ENCODE measurements at places on chromosomes 4 and X.

GRCh38 chrX:16825264-16826035 is 39.2 kb downstream of the TXLNG start:
- H3K27me3 ChIP-seq: no peaks in the 10 kb centered on the region
- peaks cover 25% of the 10 kb centered on the region for H3K36me3 ChIP-seq
- no peak overlapping the region for H3K27ac ChIP-seq
- DNase-seq: no peak
- H3K4me1 ChIP-seq: no peaks in the 10 kb centered on the region

DNA sequence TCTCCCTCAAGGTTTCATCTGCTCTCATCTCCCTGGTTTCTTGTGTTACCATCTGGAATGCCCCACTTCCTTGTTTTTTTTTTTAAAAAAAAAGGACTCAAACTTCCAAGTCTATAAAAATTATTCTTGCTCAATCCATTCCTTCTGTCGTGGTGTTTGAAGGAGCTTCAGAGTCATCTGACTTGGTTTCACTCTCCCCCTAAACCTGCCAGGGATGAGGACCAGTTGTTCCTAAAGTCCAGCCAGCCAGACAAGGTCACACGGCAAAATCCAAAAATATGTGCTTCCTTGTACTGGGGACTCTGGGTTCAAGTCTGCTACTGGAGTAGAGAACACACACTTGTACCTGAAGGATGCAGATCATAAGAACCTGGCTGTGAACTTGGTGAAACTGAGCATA is 84.5 kb upstream of the GPM6B start:
- no peak for DNase-seq
- H3K4me3 ChIP-seq: no peak overlapping the region
- no peak overlapping the region for H3K27ac ChIP-seq
- no peaks in the 10 kb centered on the region for H3K36me3 ChIP-seq
- H3K4me1 ChIP-seq: no peaks in the 10 kb centered on the region

DNA sequence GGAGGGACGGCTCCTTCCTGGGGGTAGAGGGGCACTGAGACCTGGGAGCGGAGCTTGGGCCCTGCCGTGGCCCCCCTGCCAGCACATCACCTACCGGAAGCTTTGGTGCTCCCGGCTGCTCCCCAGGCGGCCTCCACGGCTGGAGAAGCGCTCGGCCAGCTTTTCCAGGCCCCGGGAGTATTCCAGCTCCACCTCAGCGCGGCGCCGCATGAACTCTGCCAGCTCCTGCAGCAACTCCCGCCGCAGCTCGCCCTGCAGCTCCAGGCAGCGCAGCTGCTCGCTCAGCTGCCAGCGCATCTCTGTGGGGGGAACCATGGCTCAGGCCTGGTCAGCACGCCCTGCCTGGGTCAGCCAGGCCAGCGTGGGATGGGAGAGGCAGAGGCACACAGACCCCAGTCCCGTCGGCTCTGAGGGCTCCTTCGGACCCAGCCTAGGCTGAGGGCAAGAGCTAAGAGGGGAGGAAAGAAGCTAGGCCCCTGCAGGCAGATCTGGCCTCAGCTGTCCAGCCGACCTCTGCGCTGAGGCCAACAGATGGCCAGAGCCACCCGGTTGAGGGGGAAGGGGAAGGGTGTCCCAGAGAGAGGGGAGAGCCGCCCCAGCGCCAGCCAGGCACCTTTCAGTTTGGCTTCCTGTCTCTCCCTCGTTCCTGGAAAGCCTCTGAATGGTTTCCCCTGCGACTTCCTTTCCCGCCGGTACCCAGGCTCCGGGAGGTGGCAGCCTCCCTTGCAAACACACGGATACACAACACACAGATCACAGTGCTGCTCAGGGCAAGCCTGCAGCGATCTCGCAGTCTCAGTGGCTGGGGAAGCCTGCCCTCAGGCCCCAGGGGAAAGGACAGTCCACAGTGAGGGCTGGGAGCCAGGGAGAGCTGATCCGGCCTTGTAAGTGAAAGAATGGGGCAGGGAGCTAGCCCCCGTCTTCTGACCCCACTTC is 4.3 kb downstream of the ARHGAP4 start:
- DNase-seq: no peak
- peak overlapping the region; percentile 48 for H3K27ac ChIP-seq
- H3K27me3 ChIP-seq: no peaks in the 10 kb centered on the region
- no peak overlapping the region for H3K4me3 ChIP-seq
- H3K36me3 ChIP-seq: peaks cover 13% of the 10 kb centered on the region

GRCh38 chr4:2341261-2341841 is 77.1 kb downstream of the ZFYVE28 start:
- no peaks in the 10 kb centered on the region for H3K27me3 ChIP-seq
- peaks cover 32% of the 10 kb centered on the region for H3K36me3 ChIP-seq
- no peak for DNase-seq
- H3K4me3 ChIP-seq: no peak overlapping the region

DNA sequence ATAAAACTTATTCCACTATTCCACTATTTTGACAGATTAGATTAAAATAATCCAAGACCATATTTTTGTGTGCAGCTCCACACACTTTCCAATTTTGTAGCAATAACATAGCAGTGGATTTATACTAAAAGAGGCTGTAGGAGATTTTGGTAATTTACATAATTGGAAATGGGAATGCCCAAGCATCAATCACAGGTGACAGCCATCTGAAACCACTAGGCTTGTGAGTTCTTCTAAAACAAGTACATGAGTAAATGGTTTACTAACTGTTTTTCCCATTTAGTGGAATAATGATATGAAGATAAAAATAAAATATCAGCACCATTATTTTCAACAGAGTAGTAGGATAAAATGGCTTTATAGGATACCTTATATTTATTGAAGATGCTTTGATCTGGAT is 4.4 kb downstream of the ANK2 start:
- no peaks in the 10 kb centered on the region for H3K27me3 ChIP-seq
- no peak overlapping the region for H3K4me3 ChIP-seq
- H3K27ac ChIP-seq: no peak overlapping the region
- no peaks in the 10 kb centered on the region for H3K36me3 ChIP-seq

- no peaks in the 10 kb centered on the region for H3K36me3 ChIP-seq
- H3K27ac ChIP-seq: no peak overlapping the region
- no peak overlapping the region for H3K4me3 ChIP-seq
- no peak for DNase-seq
- H3K27me3 ChIP-seq: no peaks in the 10 kb centered on the region
Measured at GRCh38 chr4:24164054-24164693, 274.3 kb upstream of the PPARGC1A start.
